Spleen (tissue), 13 donors: ENCODE measurements at places on chromosomes 7 and 10. TPM values are rescaled to one million over a fixed set of nuclear protein-coding genes. Genes with fewer than 3 reads are reported as not detected.

- peak overlapping the region; percentile 59 for H3K27ac ChIP-seq
- no peaks in the 10 kb centered on the region for H3K36me3 ChIP-seq
- no peak overlapping the region for H3K4me3 ChIP-seq
- peaks cover 27% of the 10 kb centered on the region for H3K4me1 ChIP-seq
- H3K27me3 ChIP-seq: no peaks in the 10 kb centered on the region
These were observed 17.1 kb downstream of the CHST3 start for GRCh38 chr10:71981015-71981875.

The KIAA1549 gene
- 1.2 TPM for total RNA-seq

- no peaks in the 10 kb centered on the region for H3K36me3 ChIP-seq
- no peaks in the 10 kb centered on the region for H3K27me3 ChIP-seq
- peak overlapping the region; percentile 45 for H3K4me3 ChIP-seq
- no peak overlapping the region for H3K27ac ChIP-seq
- H3K4me1 ChIP-seq: peaks cover 17% of the 10 kb centered on the region
These were observed 212.4 kb downstream of the CCSER2 start for GRCh38 chr10:84540617-84541288.

DNA sequence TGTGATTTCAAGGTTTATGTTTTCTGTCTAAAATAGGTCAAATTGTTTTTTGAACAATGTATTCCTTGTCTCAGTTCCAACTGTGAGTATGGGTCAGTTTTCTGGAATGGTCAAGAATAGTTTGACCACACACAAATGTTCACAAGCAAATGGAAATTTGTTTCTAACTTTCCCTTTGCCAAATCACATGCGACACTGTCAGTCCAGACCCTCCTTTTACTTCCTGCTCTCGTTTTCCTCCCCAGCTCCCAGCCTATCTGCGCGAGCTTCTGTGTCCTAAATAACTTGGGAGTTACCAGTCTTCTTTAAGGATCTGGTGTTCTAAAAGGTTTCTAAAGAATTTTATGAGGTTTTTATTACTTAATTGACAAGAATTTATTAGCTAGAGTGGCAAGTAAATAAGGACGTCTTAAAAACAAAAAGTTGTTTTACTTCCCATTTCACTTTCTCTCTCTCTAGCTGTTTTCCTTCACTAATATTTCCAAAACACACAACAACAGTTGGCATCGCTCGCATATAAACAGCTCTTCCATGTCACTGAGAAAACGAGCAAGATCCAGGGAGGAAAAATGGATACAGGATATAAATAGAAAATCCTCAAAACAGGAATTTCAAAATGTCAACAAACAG, 266.1 kb upstream of the KLF6 start:
- H3K4me1 ChIP-seq: no peaks in the 10 kb centered on the region
- H3K36me3 ChIP-seq: no peaks in the 10 kb centered on the region
- no peaks in the 10 kb centered on the region for H3K27me3 ChIP-seq
- peak overlapping the region; percentile 2 for H3K4me3 ChIP-seq
- peak overlapping the region; percentile 81 for H3K27ac ChIP-seq

DNA sequence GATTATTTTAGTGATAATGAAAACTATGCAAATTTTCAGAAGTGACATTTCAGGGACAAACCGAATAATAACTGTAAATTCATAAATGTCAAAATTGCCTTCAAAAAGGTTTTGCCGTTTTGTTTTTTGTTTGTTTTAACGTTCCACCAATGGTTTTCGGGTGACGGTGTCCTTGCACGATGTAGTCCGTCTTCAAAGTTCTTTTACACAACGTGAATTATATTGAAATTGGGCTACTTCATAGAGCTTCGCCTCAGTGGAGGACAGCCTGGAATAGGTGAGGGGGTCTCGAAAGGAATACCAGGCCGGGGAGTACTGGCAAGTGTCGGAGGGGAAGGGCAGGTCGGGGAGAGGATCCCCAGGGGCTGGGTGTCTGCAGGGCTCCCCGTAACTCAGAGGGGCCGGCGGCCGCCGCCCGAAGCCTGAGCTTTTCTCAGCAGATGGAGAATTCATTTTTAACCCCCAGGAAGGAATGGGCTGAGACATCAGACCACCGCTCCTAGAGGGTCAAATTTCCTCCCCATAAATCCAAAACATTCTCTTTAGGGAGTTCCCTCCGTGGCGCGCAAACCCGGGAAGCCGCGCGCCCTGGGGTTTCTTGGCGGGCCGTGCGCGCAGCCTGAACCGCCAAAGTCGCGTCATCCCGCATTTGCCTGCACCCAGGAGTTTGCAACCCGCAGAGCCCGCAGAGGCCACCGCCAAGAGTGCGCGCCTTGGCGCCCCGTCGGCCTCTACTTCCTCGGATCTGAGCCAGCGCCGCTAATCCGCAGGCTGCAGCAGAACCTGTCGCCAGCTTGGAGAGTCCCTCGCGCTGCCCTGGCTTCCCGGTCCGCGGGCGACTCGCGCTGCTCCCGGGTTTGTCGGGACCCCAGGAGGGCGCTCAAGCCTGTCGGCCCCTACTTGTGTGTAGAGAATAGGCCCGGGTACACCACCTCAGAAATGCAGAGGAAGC, 17.3 kb upstream of the EVX1 start:
- H3K4me3 ChIP-seq: no peak overlapping the region
- H3K27me3 ChIP-seq: peaks cover 48% of the 10 kb centered on the region
- no peak overlapping the region for H3K27ac ChIP-seq
- DNase-seq: no peak
- no peaks in the 10 kb centered on the region for H3K36me3 ChIP-seq

The BICC1 gene
- total RNA-seq: 3.8 TPM

DNA sequence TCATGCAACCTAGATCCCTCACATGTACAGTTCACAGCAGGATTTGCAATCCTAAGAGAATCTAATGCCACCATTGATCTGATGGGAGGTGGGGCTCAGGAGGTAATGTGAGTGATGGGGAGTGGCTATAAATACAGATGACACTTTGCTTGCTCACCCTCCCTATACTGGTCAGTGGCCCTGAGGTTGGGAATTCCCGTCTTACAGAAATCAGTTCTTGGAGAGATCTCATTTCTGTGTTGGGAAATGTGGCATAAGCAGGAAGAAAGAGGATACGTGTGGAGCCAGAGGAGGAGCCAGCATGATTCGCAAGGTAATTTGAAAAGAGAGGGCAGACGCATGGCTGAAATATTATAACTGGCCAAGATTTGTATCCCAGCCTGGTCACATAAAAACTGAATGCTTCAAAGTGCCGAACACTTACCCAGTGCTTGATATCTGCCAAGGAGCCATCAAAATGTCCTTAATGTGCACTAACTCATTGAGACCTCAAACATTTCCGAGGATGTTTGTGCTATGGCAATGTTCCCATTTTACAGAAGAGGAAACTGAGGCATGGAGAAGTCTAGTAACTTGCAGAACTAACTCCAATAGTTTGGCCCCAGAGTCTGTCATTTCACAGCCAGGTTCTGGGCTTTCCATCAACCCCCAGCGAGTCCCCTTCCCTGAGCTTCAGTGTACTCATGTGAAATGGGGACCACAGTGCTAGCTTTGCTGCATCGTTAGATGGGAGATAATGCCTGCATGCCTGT, 5.5 kb upstream of the IKZF1 start:
- no peak overlapping the region for H3K4me3 ChIP-seq
- no peaks in the 10 kb centered on the region for H3K36me3 ChIP-seq
- H3K27ac ChIP-seq: no peak overlapping the region
- peaks cover 17% of the 10 kb centered on the region for H3K27me3 ChIP-seq
- no peak for DNase-seq
- peaks cover 5% of the 10 kb centered on the region for H3K4me1 ChIP-seq

- peak; percentile 66 for DNase-seq
- no peaks in the 10 kb centered on the region for H3K4me1 ChIP-seq
- H3K27me3 ChIP-seq: no peaks in the 10 kb centered on the region
These were observed 210.0 kb upstream of the PPP2R2D start for GRCh38 chr10:131690805-131691239.

The MTERF1 gene
- total RNA-seq: 13.0 TPM

The PAX4 gene
- total RNA-seq: not detected

The CCL24 gene
- total RNA-seq: 39.5 TPM

The MAP3K8 gene
- total RNA-seq: 36.2 TPM

The CHRM2 gene
- total RNA-seq: not detected

The ZNF804B gene
- not detected for total RNA-seq

DNA sequence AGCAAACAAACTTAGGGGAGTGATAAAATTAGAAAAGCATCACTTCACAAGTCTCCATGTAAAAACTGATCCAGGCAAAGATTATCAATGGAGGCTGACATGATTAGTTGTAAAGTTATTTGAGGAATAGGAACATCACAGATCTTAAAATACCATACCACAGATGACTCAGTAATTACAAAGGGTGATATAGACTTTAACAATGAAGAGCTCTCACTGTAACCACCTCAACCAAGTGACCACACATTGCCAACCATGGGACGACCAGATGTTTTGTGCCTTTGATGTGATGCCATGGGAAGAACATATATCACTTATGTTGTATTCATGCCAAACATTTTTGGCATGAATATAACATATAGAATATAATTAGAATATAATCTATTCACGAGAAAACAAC, 11.7 kb downstream of the AASS start:
- H3K27me3 ChIP-seq: no peaks in the 10 kb centered on the region
- H3K36me3 ChIP-seq: no peaks in the 10 kb centered on the region
- no peak overlapping the region for H3K27ac ChIP-seq
- no peak overlapping the region for H3K4me3 ChIP-seq
- no peak for DNase-seq

- no peaks in the 10 kb centered on the region for H3K27me3 ChIP-seq
- peak overlapping the region; percentile 41 for H3K27ac ChIP-seq
- H3K4me3 ChIP-seq: no peak overlapping the region
- H3K36me3 ChIP-seq: no peaks in the 10 kb centered on the region
- H3K4me1 ChIP-seq: no peaks in the 10 kb centered on the region
- no peak for DNase-seq
These were observed 316.1 kb downstream of the ADRA2A start for GRCh38 chr10:111392910-111393309.

DNA sequence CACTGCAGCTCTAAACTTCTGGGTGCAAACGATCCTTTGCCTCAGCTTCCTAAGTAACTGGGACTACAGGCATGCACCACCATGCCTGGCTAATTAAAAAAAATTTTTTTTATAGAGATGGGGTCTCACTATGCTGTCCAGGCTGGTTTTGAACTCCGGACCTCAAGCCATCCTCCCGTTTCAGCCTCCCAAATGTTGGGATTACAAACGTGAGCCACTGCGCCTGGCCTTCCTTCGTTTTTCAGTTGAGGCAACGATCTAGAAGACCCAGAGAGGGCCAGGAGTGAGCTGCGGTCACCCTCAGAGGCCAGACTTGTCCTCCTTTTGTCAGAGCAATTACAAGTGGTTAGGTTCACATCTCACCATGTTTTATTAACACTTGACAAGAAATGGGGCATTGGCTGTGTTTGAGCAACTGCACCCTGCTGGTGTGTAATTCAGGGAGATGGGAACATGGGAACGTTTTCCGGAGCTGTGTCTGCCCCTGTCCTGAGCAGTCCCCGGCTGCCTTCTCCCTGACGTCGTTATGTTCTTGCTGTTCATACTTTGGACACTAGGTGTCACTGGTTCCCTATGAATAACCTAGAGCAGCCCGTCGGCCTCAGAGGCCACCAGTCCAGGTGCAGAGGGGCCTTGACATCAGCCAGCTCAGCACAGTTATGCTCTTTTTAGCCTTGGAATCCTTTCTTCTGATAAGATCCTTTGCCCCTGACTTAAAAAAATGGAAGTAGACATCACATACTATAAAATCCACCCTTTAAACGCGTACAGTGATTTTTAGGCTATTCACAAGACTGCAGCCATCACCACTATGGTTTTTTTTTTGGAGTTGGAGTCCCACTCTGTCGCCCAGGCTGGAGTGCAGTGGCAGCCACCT, 375.0 kb downstream of the TYW1 start:
- no peak overlapping the region for H3K4me3 ChIP-seq
- H3K36me3 ChIP-seq: no peaks in the 10 kb centered on the region
- no peaks in the 10 kb centered on the region for H3K4me1 ChIP-seq

- no peak overlapping the region for H3K27ac ChIP-seq
- H3K4me3 ChIP-seq: no peak overlapping the region
- no peak for DNase-seq
- H3K36me3 ChIP-seq: no peaks in the 10 kb centered on the region
- no peaks in the 10 kb centered on the region for H3K4me1 ChIP-seq
These were observed 430.7 kb upstream of the GRM3 start for GRCh38 chr7:86212976-86213375.

DNA sequence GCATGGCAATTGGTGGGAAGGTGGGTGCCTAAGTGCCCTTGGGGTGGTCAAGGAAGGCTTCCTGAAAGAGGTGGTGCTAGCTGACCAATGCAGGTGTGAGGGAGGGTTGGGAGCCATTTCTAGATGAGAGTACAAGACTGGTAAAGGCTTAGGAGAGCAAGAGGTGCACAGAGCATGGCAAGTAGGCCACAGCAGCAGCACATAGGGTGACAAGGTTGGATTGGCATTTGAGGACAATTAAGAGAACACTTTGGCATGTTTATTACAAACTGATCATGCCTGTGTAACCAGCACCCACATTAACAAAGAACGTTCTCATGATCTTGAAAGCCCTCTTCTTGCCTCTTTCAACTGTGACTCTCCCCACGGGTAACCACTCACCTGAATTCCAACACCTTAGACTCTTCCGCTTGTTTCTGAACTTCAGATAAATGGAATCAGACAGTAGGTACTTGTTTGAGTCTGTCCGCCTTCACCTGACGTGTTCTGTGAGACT, 107.6 kb downstream of the MYL10 start:
- no peak for DNase-seq
- H3K4me1 ChIP-seq: no peaks in the 10 kb centered on the region
- no peak overlapping the region for H3K4me3 ChIP-seq

- H3K36me3 ChIP-seq: no peaks in the 10 kb centered on the region
- no peak for DNase-seq
- H3K27ac ChIP-seq: no peak overlapping the region
- H3K4me1 ChIP-seq: peaks cover 4% of the 10 kb centered on the region
- H3K27me3 ChIP-seq: no peaks in the 10 kb centered on the region
- H3K4me3 ChIP-seq: no peak overlapping the region
These were observed 10.6 kb downstream of the SGMS1 start for GRCh38 chr10:50613150-50613549.

- H3K36me3 ChIP-seq: no peaks in the 10 kb centered on the region
- H3K4me1 ChIP-seq: peaks cover 50% of the 10 kb centered on the region
- DNase-seq: no peak
- no peak overlapping the region for H3K4me3 ChIP-seq
- no peaks in the 10 kb centered on the region for H3K27me3 ChIP-seq
These were observed 12.5 kb downstream of the ADK start for GRCh38 chr10:74163319-74164068.

- no peaks in the 10 kb centered on the region for H3K4me1 ChIP-seq
- no peaks in the 10 kb centered on the region for H3K27me3 ChIP-seq
- no peak overlapping the region for H3K4me3 ChIP-seq
- no peak for DNase-seq
These were observed 11.0 kb upstream of the MSMB start for GRCh38 chr10:46057038-46057437.

GRCh38 chr7:51265066-51265907, 51.3 kb downstream of the COBL start:
- no peaks in the 10 kb centered on the region for H3K27me3 ChIP-seq
- DNase-seq: no peak
- no peak overlapping the region for H3K27ac ChIP-seq

DNA sequence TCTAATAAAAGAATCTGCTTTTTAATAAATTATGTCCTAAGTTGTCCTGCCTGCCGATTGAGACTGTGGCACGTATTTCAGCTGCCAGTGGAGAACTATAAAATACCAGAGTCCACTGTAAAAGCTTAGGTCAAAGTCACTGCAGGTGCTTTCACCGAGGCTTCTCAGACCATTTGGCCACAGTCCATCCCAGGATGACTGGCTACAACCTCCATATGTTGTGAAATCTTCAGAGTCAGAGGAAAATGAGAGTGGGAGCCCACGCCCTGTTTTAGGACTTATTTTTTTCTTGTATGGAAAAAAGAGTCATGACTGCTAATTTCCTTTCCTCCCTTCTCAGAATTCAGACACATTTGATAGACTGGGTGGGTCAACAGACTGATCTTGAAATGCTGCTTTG, 182.9 kb downstream of the ANK3 start:
- no peaks in the 10 kb centered on the region for H3K27me3 ChIP-seq
- H3K4me1 ChIP-seq: peaks cover 10% of the 10 kb centered on the region
- no peak overlapping the region for H3K27ac ChIP-seq
